T-helper 1 cell (primary cell): ENCODE measurements at places on chromosomes 13 and 19.

DNA sequence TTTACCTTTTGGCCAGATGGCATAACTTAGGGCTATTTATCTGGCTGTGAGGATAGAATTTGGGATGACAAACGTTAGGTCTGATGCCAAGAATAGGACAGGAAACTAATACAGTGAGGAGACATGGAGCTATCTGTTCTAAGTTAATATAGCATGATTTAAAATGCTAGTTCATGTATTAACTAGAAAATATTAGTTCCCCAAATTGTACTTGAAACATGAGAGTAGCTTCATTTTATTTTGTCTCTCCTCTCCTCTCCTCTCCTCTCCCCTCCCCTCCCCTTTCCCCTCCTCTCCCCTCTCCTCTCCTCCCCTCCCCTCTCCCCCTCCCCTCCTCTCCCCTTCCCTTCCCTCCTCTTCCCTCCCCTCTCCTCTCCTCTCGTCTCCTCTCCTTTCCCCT, 101.1 kb upstream of the MYO16 start:
- no peak for DNase-seq

DNA sequence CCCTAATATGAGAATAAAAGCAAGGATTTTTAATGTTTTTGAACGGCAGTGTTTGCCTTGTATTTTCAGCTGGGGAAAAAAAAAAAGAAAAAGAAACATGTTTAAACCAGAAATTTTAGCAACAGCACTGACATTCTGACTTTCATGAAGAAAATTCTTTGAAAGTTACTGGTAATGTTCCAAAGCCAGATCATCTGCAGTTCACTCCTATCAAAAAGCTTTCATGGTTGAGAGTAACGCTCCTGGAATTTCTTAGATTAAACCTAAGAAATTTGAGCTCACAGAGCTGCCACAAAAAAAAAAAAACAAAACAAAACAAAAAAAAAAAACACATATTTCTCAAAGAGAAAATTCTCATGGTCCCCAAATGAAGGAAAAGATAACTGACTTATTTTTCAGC, 1106.7 kb downstream of the EFNB2 start:
- DNase-seq = no peak

GRCh38 chr19:17380426-17381138, 3.4 kb upstream of the PLVAP start:
- DNase-seq = no peak

GRCh38 chr13:43489233-43489632, 297.5 kb downstream of the ENOX1 start:
- no peak for DNase-seq

- DNase-seq = no peak
Measured at GRCh38 chr13:40961826-40962225, 57.3 kb downstream of the ELF1 start.

GRCh38 chr19:310141-310651, 19.0 kb upstream of the PLPP2 start:
- no peak for DNase-seq

GRCh38 chr13:100443278-100443997, 145.2 kb downstream of the GGACT start:
- no peak for DNase-seq

DNA sequence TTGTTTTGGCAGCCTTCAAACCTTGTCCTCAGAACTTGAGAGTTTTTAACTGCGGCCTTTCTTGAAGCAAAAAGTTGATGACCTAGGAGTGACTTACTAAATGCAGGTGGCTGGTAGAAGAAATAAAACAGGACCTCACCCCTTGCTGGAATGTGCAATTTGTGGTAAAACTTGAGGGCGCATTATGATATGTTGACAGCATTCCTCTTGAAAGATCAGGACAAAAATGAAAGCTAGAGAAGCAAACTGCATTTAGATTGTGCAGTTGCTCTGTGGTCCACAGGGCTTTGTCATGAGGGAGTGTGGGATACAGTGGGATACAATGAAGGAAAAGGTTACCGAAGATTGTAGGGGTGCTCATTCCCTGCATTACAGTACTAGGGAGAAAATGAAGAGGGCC, 504.2 kb downstream of the GPC6 start:
- no peak for DNase-seq

- no peak for DNase-seq
Measured at GRCh38 chr19:46902402-46902766, 41.6 kb downstream of the ARHGAP35 start.
